ENCODE measurements at places on chromosomes 7 and 10.

DNA sequence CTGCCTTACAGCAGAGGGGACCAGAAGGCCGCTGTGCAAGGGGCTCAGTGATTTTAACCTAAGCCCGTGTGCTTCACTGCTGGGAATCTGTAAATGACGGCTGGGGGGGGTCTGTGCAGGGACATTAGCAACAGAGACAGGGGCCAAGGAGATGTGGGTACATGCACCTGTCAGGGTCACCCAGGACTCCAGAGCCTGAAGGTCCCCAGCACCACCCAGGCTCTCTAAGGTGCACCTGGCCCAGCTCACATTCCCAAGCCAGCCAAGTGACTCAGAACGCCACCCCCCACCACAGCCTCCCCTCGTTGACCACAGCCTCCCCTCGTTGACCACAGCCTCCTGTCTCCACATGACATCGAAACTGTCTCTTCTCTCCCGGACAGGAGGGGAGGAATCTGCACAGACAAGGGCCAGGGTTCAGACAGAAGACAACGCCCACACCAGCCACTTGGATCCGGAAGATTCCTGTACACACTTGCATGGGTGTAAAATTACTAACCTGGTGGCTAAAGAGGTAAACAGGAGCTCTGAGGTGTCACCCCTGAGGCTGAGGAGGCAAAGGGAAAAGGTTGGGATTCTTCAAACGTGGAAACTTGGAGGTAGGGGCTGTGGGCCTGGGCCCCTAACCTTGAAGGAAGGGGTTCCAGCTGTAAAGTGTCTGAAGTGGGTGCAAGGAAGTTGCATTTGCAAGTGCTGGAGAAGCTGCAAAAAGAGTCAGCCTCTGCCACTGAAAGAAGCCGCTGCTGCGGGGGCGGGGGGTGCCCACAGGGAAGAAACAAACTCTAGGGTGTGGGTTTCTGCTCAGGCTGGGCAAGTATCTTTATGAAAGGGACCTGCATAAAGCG is 27.0 kb downstream of the CALML3 start:
- DNase-seq: peak; percentile 70

DNA sequence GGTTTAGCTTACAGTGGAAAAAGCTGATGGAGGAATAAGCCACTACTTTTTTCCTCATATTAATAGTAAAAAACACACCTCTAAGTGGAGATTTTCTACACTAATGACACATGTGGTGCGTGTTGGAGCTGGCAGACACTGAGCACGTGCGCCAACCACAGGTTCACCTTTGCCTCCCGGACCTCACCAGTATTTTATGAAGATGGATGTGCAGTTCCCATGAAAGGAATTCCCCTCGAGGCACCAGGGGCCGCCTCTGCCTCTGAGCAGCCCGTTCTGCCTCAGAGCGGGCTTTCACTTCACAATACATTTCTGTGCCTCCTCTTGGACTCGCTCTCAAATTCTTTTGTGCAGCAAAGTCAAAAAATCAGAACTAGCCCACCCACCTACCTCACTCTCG is 477.5 kb upstream of the ADARB2 start:
- DNase-seq: no peak

DNA sequence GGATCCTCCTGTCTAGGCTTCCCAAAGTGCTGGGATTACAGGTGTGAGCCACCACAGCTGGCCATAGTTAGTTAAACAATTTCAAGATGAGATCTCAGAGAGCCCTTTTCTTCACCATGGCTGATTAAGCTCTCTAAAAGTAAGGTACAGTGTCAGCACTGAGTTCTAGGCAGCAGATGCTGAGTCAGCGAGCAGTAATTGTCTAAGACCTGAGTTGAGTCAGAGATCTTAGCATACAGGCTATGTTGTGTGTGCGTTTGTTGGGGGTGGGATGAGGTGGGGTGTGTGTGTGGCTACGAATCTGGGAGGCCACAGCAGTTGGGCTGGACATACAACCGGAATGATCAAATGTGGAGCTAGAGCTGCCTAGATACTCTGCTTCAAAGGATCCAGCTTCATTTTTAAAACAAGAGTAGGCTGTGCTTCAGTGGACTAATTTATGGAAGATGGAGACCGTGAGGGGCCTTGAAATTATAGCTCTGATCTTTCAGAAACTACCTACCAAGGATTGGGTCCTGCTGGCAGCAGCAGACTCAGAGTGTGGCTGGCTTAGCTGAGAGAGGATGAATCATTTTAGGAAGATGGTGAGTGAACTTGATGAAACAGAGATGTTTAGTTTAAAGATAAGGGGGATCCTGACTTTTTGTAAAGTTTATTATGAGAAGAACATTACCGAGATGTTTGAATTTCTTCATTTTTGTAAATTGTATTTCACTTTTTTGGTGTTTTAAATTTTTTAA is 17.5 kb upstream of the MTPN start:
- DNase-seq: no peak

DNA sequence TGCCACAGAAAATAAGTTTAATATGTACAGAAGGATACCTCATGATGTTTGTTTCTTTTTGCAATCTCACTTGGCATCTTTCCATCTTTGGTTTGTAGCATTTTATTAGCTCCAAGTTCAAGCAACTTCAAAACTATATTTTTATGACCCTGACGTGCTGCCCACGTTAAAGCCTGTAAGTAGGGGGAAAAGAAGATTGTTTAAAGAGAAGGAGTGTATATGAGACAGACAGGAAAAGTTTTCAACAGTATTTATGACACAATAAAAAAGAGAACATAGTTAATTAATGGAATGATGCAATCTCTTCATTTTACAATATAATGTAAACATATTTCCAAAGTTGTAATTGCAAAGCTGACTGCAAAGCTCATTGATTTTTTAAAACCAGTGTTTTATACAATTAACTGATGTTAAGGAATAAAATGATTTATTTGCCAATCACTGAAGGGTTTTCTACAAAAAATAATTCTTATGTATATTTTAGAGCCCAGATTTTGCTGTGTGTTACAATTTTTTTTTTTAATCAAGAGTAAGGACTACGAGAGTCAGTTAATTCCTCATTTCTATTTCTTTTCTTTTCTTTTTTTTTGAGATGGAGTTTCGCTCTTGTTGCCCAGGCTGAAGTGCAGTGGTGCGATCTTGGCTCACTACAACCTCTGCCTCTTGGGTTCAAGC is 42.5 kb downstream of the ASZ1 start:
- no peak for DNase-seq

DNA sequence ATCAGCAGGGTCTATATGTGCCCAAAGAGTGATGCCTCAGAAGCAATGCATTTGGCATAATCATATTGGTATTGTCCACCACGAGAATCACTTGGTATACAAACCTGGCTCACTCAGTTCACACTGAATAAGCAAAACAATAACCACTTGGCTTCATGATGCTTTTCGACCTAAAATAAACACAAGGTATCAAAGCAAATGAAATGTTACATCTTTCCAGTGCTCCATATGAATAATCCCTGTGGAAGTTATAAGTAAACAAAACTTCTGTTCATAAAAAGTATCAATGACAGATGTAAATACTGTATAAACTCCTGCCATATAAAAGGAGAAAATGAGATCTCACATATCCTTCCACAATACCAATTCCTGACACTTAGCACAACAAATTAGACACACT is 29.8 kb upstream of the EBLN1 start:
- no peak for DNase-seq

- DNase-seq: no peak
Measured at GRCh38 chr7:139543801-139544603, 20.5 kb downstream of the CLEC2L start.

- no peak for DNase-seq
Measured at GRCh38 chr10:104332243-104333031, 5.8 kb downstream of the ITPRIP start.

DNA sequence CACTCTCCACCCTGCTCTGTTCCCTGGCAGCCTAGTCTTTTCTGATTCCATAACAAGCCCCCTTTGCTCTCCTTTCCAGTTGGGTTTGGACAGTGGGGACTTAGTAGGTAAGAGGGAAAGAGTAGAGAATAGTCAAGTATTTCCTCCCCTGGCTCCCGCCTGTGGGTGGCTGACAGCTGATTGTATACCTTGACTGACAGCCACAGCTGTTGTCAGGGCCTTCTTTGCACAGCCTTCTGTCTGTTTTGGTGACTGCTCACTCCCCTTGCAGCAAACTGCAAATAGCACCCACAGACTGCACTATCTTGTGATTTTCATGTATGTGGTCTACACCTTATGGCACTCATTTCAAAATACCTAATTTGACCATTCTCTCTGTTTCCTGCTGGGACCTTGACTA is 486.3 kb downstream of the ACTR3B start:
- no peak for DNase-seq

GRCh38 chr7:94907026-94907810 is at the start of gene PPP1R9A:
Gene PPP1R9A (plus strand): TSS chr7:94907594. CDS start chr7:94910114, 2,520 bp downstream.
- DNase-seq: no peak

- peak; percentile 18 for DNase-seq
Measured at GRCh38 chr10:100970076-100970913, 991 bp downstream of the SEMA4G start.

- DNase-seq: no peak
Measured at GRCh38 chr10:3396116-3396515, 223.5 kb upstream of the PITRM1 start.

DNA sequence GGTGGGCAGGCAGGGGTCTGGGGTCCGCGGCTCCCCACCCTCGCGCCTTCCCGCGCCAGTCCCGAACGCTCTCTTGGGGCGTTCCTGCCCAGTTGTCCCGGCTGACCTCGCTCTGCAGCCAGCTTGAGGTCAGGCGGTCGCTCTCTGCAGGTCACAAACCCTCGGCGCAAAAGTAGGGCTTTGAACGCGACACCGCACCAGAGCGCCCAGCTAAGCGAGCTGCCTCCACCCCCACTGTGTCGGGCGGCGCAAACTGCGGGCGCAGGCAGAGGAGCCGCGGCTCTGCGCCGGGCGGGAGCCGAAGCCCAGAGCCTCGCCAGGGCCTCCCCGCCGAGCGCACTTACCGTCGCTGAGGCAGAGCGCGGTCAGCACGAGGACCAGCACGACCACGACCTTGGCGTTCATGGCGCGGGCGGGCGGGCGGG is 284 bp downstream of the CXCL12 start:
- no peak for DNase-seq

DNA sequence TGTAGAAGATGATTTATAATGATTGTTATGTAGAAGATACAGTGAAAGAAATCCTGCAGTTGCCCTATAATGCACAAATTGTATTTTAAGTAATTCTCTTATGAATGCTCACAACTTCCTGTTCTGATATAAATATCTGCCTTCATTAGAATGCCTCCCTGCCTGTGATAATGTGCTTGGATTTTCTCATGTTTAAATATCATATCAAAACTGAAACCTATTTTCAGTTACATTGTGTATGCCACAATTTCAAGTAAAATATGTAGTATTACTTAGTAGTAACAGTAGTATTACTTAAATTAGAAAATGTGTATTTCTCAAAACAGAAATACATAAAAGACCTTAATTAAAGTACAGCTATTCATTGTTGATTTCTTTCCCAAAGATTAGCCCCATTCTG is 41.1 kb upstream of the TFEC start:
- no peak for DNase-seq

GRCh38 chr7:12923971-12924370 is 236.5 kb downstream of the ARL4A start:
- DNase-seq: no peak

Measured in stimulated activated CD4-positive, alpha-beta T cell treated with anti-CD3 and anti-CD28 coated beads, Interleukin-4, amount 100 ng/mL, for 4 hours (primary cell).